Activated T-cell treated with anti-CD3 and anti-CD28 coated beads, Interleukin-2, amount 50 U/mL, for 72 hours (primary cell): ENCODE measurements at places on chromosomes 7 and 10.

DNA sequence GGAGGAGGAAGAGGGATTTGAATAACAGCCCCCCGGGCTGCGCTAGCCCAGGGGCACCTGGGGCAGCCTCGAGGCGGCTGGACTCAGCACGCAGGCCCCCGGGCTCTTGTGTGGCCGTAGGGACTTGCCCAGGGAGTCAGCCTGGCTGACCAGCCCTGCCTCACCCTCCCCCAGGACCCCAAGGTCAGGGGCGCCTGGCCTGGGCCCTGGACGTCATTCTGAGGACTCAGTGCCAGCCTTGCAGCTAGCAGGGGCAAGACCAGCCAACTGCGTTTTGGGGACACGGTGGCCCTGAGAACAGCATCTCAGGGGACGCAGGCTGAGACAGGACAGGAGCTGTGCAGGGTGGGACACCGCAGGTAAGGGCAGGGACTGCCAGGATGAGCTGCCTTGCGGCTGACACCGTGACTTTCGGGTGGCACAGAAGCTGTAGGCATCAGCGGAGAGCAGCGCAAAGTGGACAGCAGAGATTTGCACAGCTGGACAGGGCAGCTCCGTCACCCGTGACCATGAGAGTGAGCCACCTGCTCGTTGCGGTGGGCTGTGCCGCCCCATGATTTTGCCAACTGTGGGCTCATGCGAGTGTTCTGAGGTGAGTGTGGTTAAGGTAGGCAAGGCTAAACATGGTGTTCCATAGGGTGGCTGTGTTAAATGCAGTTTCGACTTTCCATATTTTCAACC, 48.1 kb upstream of the UBE3C start:
- no peak overlapping the region for H3K4me3 ChIP-seq
- no peak for DNase-seq
- H3K27ac ChIP-seq: no peak overlapping the region
- H3K36me3 ChIP-seq: peaks cover 2% of the 10 kb centered on the region
- H3K27me3 ChIP-seq: peaks cover 8% of the 10 kb centered on the region

- H3K4me3 ChIP-seq: no peak overlapping the region
- H3K27ac ChIP-seq: no peak overlapping the region
- H3K4me1 ChIP-seq: no peaks in the 10 kb centered on the region
- no peaks in the 10 kb centered on the region for H3K36me3 ChIP-seq
- no peaks in the 10 kb centered on the region for H3K27me3 ChIP-seq
- no peak for DNase-seq
These were observed 157.2 kb downstream of the WNT2 start for GRCh38 chr7:117165656-117166055.

DNA sequence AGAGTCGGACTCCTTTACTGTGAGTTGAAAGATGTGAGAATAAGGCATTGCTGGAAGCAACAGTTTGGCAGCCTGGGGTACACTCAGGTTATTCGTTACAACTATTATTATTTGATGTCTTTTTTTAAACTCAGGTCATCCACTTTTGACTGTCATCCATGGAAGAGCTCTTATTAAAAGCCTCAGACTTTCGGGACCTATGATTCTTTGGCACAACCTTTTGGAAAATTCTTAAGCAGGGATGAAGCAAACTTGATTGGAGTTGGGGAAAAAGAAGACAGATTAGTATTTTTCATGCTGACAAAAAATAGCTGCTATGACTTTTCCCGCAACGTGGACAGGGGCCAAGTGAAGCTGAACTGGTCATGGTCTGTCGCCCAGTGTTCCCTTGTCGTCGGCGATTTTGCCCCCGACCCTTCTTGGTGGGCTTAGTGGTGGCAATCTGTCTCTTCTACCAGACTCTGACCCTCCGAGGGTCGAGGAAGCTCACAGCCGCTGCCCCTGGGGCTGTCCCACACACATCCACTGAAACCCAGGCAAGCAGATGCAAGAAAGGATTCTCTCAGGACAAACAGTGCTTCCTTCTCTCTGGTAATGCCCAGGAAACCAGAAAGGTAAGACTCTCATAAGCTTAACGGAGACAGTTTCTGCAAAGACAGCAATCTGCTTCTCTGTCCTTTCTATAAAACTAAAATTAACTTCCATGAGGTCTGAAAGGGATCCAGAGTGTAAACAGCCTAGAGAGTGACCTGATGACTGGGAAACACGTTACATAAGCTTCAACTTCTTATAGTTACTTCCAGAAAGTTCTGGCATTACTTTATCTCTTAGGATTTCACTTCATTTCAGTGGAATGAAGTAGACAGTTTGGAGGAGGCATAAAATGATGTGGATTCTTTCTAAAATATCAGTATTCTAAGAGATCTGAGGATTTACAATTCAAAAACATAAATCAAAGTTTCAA, 1.0 kb downstream of the CPED1 start:
- H3K4me3 ChIP-seq: peak overlapping the region; percentile 76
- no peaks in the 10 kb centered on the region for H3K36me3 ChIP-seq
- H3K27me3 ChIP-seq: peaks cover 57% of the 10 kb centered on the region
- no peak overlapping the region for H3K27ac ChIP-seq

DNA sequence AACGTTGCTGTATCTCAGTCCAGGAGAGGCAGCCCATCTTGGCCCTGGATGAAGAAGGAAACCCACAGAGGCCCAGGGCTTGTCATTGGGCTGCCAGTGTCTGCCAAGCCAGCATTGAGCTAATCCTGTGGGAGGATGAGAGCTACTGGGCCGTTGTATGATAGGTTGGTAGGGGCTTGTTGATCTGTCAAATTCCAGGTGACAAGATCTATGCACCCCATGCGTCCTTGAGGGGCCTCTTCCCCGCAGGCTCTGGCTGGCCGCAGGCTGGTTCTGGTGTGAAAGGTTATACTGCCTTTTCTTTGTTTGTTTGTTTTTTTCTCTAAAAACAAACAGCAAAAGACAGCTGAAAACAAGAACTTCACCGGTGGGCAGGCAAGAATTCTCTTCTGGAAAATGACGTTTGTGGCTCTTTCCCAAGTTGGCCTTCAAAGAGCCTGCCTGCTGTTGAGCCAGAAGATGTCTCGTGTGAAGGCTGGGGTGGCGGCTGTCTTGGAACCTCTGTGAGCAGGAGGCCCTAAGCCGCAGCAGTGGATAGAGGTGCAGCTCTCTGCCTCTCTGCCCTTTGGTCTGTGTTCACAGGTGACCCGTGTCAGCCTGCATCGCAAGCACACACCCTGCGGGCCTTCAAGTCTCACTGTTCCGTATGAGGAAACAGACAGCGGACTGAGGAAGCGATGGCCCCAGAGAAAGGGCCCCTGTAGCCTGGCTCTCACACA, 23.3 kb downstream of the CYP17A1 start:
- H3K4me1 ChIP-seq: peaks cover 19% of the 10 kb centered on the region
- DNase-seq: no peak
- H3K27ac ChIP-seq: peak overlapping the region; percentile 84
- no peaks in the 10 kb centered on the region for H3K27me3 ChIP-seq
- H3K4me3 ChIP-seq: no peak overlapping the region

DNA sequence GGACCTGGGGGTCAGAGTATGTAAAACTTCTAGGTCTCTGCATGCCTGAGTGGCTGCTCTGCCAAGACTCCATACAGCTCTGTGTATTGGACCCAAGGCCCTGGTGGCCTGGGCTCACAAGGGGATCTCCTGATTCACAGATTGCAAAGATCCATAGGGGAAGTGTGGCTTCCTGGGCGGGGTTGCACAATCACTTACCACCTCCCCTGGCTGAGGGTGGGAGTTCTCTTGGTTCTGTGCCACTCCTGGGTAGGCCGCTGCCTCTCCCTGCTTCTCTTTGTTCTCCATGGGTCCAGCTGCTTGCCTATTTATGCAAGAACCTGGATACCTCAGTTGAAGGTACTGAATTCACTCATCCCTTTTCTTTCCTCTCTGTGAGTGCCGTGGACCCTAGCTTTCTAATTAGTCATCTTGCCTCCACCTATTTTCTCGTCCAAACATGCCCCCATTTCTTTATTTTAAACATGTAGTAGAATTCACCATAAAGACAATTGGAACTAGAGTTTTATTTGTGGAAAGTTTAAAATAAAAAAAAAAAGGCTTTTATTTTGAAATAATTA, 18.5 kb upstream of the AGR3 start:
- no peak overlapping the region for H3K27ac ChIP-seq
- no peaks in the 10 kb centered on the region for H3K27me3 ChIP-seq
- H3K4me3 ChIP-seq: no peak overlapping the region
- H3K4me1 ChIP-seq: no peaks in the 10 kb centered on the region
- H3K36me3 ChIP-seq: no peaks in the 10 kb centered on the region

DNA sequence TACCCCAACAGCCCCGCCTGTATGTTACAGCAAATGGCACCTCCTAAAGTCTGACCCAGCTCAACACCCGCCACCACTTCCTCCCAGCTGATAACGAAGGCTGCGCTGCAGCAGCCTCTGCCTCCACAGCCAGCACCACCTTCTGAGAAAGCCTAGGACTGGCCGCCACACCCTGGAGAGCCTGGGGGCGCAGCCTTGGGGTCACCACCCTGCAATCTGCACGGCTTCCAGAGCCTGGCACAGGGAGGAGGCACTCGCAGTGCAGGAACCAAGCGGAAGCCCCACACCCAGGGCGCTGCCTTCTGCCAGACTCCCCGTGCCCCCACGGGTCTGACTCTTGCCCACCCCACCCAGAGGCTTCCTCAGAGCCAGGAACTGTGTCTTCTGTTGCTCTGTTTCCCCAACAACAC, 112.5 kb downstream of the MAD1L1 start:
- H3K4me1 ChIP-seq: peaks cover 12% of the 10 kb centered on the region
- H3K36me3 ChIP-seq: peaks cover 3% of the 10 kb centered on the region
- no peaks in the 10 kb centered on the region for H3K27me3 ChIP-seq
- peak; percentile 36 for DNase-seq
- no peak overlapping the region for H3K27ac ChIP-seq

GRCh38 chr10:114687459-114687858, 29.4 kb upstream of the ABLIM1 start:
- DNase-seq: no peak
- H3K27ac ChIP-seq: no peak overlapping the region
- H3K4me3 ChIP-seq: no peak overlapping the region
- H3K27me3 ChIP-seq: no peaks in the 10 kb centered on the region
- H3K36me3 ChIP-seq: no peaks in the 10 kb centered on the region

GRCh38 chr7:26279405-26279804, 12.3 kb upstream of the SNX10 start:
- H3K27ac ChIP-seq: no peak overlapping the region
- no peaks in the 10 kb centered on the region for H3K27me3 ChIP-seq
- no peaks in the 10 kb centered on the region for H3K36me3 ChIP-seq
- peaks cover 18% of the 10 kb centered on the region for H3K4me1 ChIP-seq

DNA sequence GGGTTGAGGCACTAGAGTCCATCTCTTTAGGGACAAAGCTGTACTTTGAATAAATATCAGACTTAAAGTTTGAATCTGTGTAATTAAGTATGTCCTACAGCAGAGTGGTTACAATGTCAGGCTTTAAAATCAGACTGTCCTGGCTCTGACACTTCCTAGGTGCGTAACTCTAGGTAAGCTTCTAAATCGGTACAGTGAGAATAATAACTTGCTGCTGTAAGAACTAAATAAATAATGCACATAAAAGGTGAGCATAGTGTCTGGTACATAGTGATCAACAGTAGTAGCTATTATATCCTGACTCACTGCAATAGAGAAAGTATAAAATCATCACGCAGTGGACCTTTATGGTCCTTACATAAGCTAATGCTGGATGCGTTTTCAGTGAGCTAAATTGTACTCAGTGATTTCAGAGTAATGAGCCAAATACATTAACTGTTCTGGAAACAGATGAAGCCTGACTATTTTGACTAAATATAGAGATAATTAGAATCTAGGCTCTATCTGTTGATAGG, 72.2 kb upstream of the PDK4 start:
- H3K4me1 ChIP-seq: no peaks in the 10 kb centered on the region
- H3K36me3 ChIP-seq: no peaks in the 10 kb centered on the region
- no peak overlapping the region for H3K27ac ChIP-seq
- no peak for DNase-seq
- no peak overlapping the region for H3K4me3 ChIP-seq

- H3K4me1 ChIP-seq: peaks cover 6% of the 10 kb centered on the region
- no peak overlapping the region for H3K4me3 ChIP-seq
- DNase-seq: no peak
- H3K36me3 ChIP-seq: no peaks in the 10 kb centered on the region
- H3K27ac ChIP-seq: no peak overlapping the region
- H3K27me3 ChIP-seq: no peaks in the 10 kb centered on the region
These were observed 19.4 kb upstream of the PDGFA start for GRCh38 chr7:538764-539685.

- H3K36me3 ChIP-seq: no peaks in the 10 kb centered on the region
- H3K4me1 ChIP-seq: no peaks in the 10 kb centered on the region
- no peak overlapping the region for H3K4me3 ChIP-seq
- H3K27me3 ChIP-seq: peaks cover 25% of the 10 kb centered on the region
- H3K27ac ChIP-seq: no peak overlapping the region
These were observed 7.6 kb upstream of the CALML5 start for GRCh38 chr10:5506751-5507648.

GRCh38 chr7:32164341-32164996, 94.3 kb upstream of the PDE1C start:
- no peaks in the 10 kb centered on the region for H3K27me3 ChIP-seq
- no peak overlapping the region for H3K4me3 ChIP-seq
- DNase-seq: no peak
- no peaks in the 10 kb centered on the region for H3K4me1 ChIP-seq
- H3K27ac ChIP-seq: no peak overlapping the region

GRCh38 chr10:76881477-76882220, 756.0 kb downstream of the KCNMA1 start:
- peaks cover 16% of the 10 kb centered on the region for H3K27me3 ChIP-seq
- no peak overlapping the region for H3K27ac ChIP-seq
- peaks cover 14% of the 10 kb centered on the region for H3K4me1 ChIP-seq
- H3K4me3 ChIP-seq: no peak overlapping the region
- no peaks in the 10 kb centered on the region for H3K36me3 ChIP-seq

- no peak overlapping the region for H3K4me3 ChIP-seq
- H3K36me3 ChIP-seq: no peaks in the 10 kb centered on the region
- no peaks in the 10 kb centered on the region for H3K27me3 ChIP-seq
- H3K27ac ChIP-seq: no peak overlapping the region
These were observed 23.0 kb upstream of the DLD start for GRCh38 chr7:107867858-107868466.

GRCh38 chr10:11707624-11708350, 34.4 kb upstream of the ECHDC3 start:
- peaks cover 72% of the 10 kb centered on the region for H3K27me3 ChIP-seq
- H3K4me3 ChIP-seq: no peak overlapping the region
- H3K27ac ChIP-seq: no peak overlapping the region
- peaks cover 2% of the 10 kb centered on the region for H3K36me3 ChIP-seq
- no peak for DNase-seq
- peaks cover 30% of the 10 kb centered on the region for H3K4me1 ChIP-seq

- peak overlapping the region; percentile 72 for H3K4me3 ChIP-seq
- H3K36me3 ChIP-seq: no peaks in the 10 kb centered on the region
- DNase-seq: no peak
- peaks cover 18% of the 10 kb centered on the region for H3K27me3 ChIP-seq
These were observed 2.0 kb upstream of the CTBP2 start for GRCh38 chr10:125162120-125162931.

GRCh38 chr10:89351780-89352597, 24.2 kb downstream of the IFIT3 start:
- H3K27me3 ChIP-seq: peaks cover 46% of the 10 kb centered on the region
- no peak for DNase-seq
- H3K4me3 ChIP-seq: no peak overlapping the region
- H3K27ac ChIP-seq: no peak overlapping the region
- H3K4me1 ChIP-seq: peaks cover 34% of the 10 kb centered on the region
- no peaks in the 10 kb centered on the region for H3K36me3 ChIP-seq
